ENCODE measurements at places on chromosomes 5 and 9.

DNA sequence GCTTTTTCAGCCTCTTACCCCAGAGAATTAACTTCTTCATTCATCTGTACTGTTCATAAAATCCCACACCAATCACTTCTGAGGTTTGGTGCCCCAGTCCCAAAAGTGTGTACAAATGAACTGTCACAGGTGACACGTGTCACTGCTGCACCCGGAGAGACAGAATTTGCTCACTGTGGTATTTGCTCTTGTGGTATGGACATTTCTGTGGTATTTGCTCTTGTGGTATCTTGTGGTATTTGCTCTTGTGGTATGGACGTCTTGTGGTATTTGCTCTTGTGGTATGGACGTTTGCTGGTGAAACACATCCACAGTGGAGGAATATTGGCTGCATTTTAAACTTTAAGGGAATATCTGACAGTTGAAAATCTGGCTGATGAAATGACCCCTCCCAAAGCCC, 214.9 kb upstream of the DAP start:
- DNase-seq: no peak

- no peak for DNase-seq
These were observed 66.8 kb downstream of the THBS4 start for GRCh38 chr5:80101993-80102392.

DNA sequence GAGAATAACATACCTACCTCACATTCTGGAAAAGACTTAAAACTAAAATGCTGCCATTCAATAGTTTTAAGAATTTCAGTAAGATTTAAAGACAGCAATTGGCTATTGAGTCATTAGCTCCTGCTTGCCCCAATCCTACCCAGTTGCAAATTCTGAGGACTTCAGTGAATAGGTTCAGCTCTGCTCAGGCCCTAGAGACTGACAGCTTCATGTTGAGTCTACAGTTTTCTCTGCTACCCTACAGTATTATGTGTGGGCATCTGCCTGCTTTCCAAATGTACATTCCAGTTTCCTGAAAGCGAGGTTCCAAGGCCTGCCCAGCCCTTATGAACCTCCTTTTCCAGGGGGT, 61.5 kb downstream of the ARSB start:
- no peak for DNase-seq

DNA sequence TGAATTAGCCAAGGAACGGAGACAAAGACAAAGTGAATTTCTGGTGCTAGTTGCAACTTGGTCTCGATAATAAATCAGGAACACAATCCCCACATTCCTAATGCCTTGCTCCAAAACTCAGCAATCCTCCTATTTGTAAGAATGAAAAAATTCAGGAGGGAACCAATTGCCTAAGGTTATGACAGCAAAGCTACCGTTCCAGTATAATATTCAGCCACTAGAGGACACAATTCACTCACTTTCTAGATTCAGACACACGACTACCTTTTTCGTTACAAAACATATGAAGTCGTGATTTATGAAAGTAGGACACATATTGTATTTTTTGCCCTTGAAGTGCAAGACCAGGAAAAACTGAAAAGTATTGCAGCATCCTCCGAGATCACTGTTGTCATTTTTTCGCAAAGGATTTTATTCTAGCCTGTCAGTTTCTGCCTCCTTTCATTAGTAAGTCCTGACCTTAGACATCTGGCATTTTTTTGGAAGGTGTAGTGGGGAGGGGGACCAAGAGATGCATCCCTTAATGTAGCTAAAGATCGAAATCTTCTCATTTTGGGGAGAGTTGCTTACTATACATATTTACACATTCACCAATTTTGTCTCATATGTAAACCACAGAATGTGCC, 133.1 kb downstream of the DOCK8 start:
- DNase-seq: no peak

GRCh38 chr5:172785429-172786088, 14.6 kb upstream of the DUSP1 start:
- peak; percentile 36 for DNase-seq

DNA sequence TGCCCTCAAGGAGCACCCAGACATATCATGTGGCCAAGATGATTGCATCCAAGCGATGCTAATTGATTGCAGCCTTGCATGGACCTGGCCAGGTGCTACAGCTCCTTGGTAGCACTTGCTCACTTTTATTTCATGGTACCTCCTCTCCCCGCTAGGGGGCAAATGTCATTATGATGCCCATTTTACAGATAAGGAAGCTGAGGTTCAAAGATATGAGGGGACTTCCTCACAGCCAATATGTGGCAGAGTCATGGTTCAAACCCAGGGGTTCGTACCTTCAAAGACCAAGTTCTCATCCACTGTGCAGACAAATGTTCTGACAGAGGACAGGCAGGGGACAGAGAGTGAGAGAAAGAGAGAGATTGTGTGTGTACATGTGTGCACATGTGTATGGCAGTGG, 21.9 kb upstream of the KCNMB1 start:
- no peak for DNase-seq

DNA sequence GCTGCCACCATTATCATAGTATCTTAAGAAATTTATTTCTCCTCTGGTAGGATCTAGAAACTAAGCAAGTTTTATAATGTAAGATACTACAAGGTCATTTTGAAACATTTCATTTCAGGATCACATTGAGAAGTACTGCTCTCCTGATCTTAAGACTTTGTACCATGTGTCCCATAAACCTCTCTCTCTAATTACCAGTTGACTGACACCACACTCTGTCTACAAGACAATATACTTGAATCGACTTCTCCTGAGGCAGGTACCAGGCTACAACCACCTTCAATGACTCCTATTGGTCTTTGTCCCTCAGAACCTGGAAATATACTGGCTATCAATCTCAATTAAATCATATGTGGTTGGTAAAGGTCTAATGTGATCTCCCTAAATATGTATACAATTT, 597.0 kb downstream of the PTPRD start:
- no peak for DNase-seq

GRCh38 chr5:104370523-104370922, 807.9 kb upstream of the NUDT12 start:
- no peak for DNase-seq

GRCh38 chr9:74662674-74663073, 165.5 kb downstream of the RORB start:
- no peak for DNase-seq

GRCh38 chr9:133701321-133701980, 36.7 kb downstream of the SARDH start:
- DNase-seq: peak; percentile 81

GRCh38 chr9:137298401-137299202, 3.5 kb downstream of the NRARP start:
- DNase-seq: no peak

GRCh38 chr5:60287174-60287771, 393.7 kb upstream of the PDE4D start:
- DNase-seq: no peak

GRCh38 chr5:98769959-98770208, 3.6 kb upstream of the RGMB start:
- DNase-seq: no peak

DNA sequence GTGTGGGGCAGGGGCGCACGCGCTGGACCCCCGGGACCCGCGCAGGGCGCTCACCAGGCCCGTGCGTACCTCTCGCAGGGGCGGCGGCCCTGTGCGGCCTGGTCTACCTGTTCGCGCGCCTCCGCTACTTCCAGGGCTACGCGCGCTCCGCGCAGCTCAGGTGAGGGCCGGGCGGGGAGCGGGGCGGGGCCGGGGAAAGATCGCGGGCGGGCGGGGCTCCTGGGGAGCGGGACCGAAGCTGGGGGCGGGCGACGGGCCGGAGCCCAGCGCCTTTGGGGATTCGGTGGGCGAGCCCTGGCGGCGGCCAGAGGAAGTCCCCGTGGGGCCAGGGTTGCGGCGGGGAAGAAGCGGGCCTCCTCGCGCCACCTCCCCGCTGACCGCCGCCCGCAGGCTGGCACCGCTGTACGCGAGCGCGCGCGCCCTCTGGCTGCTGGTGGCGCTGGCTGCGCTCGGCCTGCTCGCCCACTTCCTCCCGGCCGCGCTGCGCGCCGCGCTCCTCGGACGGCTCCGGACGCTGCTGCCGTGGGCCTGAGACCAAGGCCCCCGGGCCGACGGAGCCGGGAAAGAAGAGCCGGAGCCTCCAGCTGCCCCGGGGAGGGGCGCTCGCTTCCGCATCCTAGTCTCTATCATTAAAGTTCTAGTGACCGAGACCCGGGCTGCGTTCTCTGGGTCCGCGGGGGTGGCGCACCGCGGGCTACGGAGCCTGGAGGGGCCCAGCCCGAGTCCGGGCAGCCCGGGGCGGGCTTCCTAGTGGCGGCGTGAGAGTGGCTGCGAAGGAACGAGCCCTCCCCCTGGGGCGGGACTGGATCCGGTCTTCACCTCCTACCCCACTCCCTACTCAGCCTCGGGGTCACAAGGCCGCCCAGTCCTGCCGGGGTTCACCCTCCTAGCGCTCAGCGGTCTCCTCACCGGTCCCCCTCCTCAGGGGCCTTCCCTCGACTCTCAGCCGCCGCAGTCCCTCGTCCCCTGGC, 2.4 kb downstream of the LTC4S start:
- DNase-seq: peak; percentile 88

- no peak for DNase-seq
These were observed 163.3 kb upstream of the WWC1 start for GRCh38 chr5:168128111-168128510.

DNA sequence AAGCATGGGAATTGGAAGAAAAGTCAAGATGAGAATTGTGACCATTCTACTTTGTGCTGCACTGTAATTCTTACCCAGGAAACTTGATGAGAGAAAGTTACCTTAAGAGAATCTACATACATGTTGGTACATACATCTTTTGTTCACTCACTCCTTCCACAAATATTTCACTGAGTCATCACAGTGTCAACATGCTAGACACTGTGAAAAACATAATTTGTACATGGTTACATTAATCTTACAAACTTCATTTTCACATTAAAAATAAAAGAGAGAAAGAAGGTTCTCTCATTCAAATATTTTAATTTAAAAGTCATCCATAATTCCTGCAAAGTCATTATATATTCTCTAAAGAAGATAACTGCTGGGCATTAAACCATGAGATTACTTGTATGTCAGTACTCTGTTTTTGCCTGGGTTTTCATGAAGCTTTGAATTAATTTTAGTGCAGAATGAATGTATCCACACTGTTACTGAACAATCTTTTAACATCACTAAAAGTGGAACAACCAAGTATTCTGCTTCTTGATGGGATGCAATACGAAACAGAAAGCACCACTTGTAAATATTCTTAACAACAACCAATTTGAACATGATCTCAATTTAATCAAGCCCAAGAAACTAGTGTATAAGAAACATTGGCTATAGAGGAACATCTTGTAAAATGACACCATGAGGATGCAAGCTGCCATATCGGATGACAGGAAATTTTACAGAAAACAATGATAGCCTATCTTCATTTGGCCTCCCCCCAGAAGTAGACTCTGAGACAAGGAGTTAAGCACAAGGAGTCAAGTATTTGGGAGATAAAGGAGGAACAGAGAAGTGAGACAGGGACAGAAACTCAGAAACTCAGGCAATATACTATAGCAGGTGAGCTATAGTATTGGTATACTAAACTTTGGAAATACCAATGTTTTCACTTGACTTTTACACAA, 28.4 kb downstream of the ERP44 start:
- no peak for DNase-seq

GRCh38 chr9:99051851-99052250, 53.1 kb upstream of the TGFBR1 start:
- DNase-seq: no peak
